ENCODE measurements at places on chromosomes 2 and 18.

DNA sequence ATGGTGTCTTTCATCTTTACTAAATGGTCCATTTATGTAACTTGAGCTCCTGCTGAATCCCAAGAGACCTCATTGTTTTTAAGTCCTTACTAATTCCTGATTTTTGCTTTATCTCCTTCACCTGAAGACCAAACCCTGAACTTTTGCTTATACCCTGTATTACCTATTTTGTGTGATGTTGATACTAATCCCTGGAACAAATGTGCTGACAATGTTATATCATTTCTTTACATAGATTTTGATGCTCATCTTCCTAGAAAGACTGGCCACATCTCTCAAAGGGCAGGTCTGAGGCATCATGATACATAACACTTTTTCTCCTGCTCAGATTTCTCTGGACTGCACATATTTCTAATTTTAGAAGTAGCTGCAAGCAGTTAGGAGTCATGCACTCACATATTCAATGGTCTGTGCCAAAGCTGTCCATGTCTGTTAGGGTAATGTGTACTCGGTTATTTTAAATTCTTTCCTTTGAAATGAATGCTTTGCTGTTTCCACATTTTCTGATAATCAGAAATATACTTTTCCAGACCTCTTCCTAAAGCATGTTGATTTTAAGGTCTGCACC lies 427.9 kb upstream of the HNRNPA3 start:
- no peak for DNase-seq

- DNase-seq, result no peak
These were observed 61.7 kb downstream of the LIPG start for GRCh38 chr18:49623571-49623970.

DNA sequence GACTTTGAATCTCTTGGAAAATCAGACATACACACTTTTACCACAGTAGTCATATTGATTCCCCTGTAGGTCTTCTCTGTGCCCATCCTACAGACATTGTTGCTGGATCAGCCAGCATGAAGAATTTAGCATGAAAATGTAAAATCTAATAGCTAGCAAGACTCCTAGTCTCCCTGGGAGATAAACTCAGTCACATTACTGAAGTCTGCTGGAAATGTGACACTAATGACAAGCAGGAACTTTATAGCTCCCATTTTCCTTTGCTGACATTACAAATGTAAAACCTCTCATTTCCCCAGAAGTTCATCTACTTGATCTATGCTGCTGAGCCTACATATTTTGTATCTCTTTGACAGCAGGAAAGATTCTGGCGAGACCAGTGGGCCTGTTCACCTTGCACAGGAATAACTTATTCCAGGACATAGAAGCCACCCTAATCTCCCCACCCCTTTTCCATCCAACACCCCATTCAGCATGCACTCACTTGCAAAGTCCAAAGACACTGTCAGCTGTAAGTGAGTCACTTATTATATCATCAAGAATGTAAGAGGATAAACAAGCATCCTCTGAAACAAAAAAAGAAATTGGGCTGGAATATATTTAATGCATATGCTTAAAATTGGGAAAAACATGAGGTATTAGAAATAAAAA lies 648.3 kb upstream of the PKDCC start:
- DNase-seq, result no peak

DNA sequence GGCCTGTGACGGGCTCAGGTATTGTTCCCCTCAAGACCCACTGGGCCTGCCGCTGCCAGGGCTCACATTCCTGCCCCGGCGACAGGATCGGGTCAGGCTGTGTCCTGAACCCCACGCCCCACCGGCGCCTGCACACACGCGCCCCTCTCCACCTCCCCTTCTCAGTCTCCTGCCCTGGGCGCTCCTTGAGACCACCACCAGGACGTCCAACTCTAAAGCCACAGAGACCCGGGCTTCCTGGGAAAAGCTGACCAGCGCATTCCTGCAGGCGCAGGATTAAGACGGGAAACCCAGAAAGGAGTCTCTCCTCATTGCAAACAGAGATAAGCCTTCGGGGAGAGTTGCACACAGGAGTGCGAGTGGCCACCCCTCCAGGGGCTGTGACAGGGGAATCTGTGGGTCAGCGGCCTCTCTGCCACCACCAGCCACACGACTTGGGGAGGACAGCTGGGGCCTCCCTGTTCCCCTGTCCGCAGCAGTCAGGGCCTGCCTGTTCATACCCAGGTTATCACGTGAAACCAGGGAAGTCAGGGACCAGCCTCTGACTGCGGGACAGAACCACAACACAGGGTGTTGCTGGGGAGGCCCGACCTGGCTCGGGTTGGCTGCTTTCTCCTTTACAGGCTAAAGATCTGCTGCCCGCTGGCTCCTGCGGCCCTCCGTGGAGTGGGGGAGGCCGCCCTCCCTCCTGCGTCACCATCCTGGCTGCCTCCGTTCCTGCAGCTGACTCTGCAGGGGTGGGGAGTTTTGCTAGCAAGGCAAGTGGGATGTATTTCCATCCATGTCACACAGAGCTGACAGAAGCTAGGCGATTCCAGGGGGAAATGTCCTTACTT lies 88.8 kb downstream of the ZCCHC2 start:
- DNase-seq, result no peak

GRCh38 chr18:74497778-74498177 lies 1.6 kb downstream of the CNDP2 start:
- DNase-seq, result no peak

- DNase-seq, result no peak
These were observed 155.0 kb downstream of the ZBTB7C start for GRCh38 chr18:48254077-48254602.

DNA sequence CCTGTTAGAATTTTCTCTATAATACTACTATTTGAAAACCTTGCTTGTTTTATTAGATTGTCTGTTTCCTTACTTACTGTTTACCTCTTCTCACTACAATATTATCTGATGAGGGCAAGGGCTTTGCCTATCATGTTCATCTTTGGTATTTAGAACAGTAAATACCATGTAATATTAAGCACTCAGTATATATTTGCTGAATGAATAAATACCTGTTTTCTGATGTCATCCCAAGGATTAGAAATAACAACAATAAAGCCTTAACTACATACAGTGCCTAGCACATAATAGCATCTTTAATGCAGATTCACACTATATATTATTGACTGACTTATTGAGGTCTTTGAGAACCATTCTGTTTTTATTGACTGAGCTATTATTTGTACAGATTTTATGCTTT lies 142.1 kb downstream of the TMEM247 start:
- DNase-seq, result no peak

GRCh38 chr2:42752314-42752713 lies 11.6 kb downstream of the OXER1 start:
- DNase-seq, result no peak

DNA sequence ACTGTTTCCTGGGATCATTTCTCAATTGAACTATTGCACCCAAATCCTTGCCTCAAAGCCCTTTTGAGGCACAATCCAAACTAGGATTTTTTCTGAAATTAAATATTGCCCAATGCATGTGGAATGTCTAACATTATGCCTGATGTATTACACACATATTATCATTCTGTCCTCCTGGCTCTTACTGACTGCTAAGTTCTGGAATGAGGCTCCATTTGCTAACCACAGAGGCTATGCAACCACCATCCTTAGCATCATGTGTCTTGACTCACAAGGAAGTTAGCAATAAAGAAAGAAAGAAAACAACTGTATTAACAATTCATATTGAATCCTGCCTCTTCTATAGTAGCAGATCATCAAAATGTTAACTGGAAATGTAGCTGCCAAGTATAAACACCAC lies 1142.7 kb downstream of the CNTNAP5 start:
- DNase-seq, result no peak

DNA sequence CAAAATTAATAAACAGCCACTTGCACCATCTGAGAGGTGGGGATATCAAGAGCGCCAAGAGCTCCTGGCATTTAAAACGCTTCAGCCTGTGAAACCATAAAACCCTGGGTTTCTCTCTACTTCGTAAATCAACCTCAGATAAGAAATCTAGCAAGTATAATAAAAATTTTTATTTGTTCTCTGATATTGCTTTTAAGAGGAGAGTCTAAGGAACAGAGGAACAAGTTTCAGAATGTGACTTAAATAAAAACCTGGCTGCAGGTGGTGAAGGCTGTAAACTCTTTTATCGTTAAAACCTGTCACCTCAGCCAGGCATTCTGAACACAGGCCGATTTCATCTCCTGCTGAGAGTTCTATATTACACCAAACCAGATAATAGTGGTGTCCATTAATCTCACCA lies 9.9 kb downstream of the DYTN start:
- no peak for DNase-seq

DNA sequence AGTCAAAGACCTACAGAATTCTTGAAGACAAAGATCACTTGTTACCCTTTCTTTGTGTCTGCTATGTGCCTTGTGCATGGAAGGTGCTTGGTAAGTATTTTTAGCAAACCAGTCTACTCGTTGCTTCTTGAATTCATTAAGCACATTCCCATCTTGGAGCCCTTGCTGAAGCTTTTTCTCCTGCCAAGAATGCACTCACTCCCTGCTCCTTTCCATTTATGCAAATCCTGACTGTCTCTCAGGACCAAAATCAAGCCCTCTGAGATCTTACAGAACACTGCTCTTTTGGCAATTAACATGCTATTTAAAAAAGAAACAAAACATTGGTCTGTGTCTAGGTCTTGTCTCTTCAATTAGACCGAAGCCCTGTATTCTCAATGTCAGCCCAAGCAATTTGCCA lies 75.8 kb downstream of the CLHC1 start:
- no peak for DNase-seq

DNA sequence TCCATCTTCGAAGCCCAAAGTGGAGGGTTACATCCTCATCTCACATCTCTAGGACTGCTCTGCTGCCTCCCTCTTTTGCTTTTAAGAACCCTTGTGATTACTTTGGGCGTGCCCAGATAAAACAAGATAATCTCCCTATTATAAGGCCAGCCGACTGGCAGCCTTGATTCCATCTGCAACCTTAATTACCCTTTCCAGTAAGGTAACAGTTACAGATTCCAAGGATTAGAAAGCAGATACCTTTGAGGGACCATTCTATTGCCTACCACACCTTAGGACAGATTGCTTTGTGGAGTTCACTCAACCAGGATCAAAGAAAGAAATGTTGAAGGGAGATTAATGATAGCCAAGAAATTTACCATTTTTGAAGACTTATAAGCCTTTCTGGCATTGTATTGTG lies 250.8 kb upstream of the ACVR2A start:
- no peak for DNase-seq

DNA sequence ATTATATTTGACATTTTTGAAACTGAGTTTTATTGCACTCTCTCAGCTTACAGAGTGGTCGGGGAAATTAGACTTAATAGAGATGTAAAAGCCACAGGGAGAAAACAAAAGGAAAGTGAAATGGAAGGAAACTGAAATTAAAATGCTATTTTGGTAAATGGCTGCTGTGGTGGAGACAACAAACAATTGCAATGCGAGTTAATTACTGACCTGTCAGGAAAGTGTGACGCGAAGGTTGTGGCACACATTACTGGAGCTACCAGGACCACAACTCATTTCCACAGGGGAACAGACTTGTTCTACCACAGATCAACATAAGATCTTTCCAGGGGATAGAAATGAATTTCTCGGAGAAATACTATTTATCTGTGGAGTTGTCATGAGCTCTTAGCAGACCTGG lies 19.5 kb downstream of the ARHGAP15 start:
- no peak for DNase-seq

- no peak for DNase-seq
These were observed 214.6 kb downstream of the TRIB2 start for GRCh38 chr2:12931186-12931844.

DNA sequence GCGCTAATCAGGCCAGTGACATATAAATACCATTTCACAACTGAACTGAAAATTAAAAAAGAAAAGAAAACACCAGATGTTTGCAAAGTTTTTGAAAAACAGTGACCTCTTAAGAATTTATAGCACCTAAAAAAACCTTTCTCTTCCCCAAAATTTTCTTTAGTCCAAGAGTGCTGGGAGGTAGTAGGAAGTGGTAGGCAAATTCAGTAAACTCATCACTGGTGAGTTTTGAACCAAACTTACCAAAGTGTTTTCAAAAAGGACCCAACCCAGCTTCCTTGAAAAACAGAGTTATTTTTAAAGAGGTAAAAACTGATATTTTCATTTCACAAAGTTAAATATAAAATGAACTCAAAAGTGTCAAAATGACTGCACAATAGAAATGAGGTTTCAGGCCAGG lies 90.4 kb downstream of the TMEM247 start:
- DNase-seq, result no peak

DNA sequence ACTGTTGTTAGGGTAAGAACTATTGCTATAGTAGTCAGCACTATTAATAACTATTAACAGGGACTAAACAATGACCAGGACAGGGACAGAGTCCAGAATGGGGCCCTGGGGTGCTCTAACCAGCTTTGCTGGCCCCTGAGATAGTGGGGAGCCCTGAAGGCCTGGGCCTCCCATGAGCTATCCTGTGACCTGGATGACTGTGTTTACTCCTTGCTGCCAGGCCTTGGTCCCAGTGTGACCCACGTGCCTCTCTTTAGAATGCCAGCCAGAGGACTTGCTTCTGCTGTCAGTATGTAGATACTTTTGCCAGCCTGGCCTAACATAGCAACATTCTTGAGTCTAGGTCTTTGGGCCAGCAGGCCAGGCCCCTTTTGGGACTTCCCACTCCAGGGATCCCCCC lies 11.4 kb downstream of the CDK5R2 start:
- no peak for DNase-seq

GRCh38 chr2:223724861-223725260 lies 112.5 kb downstream of the AP1S3 start:
- DNase-seq, result no peak

DNA sequence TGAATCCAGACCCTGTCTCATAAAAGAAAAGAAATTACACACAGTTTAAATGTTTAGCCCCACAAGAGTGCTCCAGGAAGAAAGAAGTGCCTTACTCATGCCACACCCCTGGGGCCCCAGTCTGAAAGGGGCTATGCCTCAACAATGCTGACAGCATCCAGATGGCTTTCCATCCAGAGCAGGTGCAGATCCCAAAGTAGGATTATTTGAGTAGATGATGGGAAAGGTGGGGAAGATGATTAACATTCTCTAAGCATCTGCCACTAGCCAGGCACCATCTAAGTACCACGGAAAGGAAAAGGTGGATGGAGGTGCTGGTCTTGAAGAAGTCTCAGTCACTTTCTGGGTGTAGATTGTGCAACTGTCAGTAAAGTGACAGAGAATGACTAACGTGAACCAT lies 16.3 kb downstream of the DPYSL5 start:
- DNase-seq, result no peak

- DNase-seq, result no peak
These were observed 21.6 kb downstream of the TRPM8 start for GRCh38 chr2:233938676-233939370.

DNA sequence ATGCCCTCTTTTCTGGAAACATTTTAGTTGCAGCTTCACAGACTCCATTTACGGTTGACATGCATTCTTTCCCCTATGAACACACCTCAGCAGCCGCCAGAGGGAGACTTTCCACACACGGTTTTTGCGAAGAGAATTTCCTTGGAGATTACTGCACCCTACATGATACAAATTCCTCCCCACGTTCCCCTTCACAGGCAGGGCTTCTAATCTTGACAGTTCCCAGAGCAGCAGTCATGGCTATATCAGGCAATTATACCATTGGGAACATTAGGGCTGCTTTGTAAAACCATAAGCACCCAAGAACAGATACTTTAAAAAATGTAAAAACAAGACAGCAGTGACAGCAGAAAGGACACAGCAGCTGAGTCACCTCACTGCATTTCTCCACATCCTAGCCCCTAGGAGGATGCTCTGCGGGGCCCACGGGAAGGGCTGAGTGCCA lies 253.8 kb downstream of the TGIF1 start:
- no peak for DNase-seq

- no peak for DNase-seq
These were observed 199.9 kb downstream of the BCL2 start for GRCh38 chr18:63119647-63120046.

GRCh38 chr2:102603904-102604303 lies 15.4 kb upstream of the SLC9A2 start:
- DNase-seq, result no peak

All from stimulated activated CD8-positive, alpha-beta memory T cell treated with anti-CD3 and anti-CD28 coated beads, Interleukin-4, amount 100 ng/mL, for 1 hour (primary cell).